ENCODE measurements at places on chromosomes 11 and 22.

DNA sequence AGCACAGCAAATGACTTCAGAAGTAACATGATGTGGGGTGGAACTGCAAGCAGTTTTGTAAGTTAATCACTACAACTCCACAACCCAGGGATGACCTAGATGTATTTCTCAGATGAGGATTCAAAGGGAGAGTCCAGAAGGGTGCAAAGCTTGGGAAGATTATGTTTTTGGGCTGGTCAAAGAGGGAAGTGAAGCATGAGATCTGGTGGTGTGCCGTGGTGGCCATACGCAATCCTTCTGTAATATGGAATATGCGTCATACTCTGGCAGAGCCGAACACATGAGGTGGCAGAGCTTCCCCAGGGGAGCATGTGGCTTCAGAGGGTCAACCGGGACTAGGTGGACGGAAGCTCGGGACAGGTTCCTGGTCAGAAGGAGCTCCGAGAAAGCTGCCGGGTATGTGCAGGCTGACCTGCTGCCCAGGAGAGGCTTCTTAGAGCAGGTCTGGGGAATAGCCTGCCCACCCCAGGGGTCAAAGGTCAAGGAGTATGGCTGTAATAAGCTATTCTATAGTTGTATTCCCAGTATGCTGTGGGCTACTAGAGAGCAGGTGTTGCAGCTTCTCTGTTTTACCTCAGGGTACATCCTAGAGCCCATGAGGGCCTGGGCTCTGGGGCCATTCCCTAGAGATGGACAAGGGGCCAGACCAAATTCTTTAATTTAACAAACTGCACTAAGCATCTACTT lies 70.1 kb upstream of the PHOX2A start:
- no peak for DNase-seq

DNA sequence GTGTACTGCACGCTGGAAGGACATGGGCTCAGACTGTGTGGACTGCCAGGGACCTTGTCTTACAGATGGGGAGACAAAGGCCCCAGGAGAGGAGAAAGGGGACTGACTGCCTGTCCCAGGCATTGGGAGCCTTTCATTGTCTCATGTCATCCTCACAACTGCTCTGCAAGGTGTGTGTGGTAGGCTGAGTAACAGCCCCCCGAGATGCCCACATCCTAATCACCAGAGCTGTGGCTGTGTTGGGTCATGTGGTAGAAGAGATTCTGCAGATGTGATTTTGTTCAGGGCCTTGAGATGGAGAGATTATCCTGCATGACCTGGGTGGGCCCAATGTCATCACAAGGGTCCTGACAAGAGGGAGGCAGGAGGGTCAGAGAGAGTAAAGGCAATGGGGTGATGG lies 39.1 kb downstream of the ARRB1 start:
- DNase-seq, result no peak

DNA sequence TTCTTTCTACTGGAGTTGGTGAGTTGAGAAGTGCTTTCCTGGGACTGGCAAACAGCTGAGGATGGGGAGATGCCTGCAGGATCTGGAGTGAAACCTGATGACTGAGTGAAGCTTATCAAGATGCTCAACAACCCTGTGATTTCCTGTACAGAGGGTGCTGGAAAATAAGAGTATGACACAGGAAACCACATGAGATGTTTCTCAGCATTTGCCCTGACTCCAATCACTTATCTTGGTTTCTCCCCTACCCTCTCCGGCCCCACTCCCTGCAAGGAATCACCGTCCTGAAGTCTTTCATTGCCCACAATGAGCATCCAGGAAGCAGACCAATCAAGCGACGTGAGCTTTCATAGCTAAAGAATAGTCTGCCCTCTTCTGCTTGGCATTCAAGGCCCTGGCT lies at the start of gene MRGPRX2:
TSS of gene MRGPRX2 (minus strand) at position 89 of the 400 bp plus-strand sequence. CDS start 4,315 bp downstream, outside the sequence.
- no peak for DNase-seq

GRCh38 chr22:47435204-47435487 lies 672.7 kb downstream of the TBC1D22A start:
- no peak for DNase-seq

- no peak for DNase-seq
Observed at GRCh38 chr11:47881145-47881544, 33.0 kb upstream of the NUP160 start.

DNA sequence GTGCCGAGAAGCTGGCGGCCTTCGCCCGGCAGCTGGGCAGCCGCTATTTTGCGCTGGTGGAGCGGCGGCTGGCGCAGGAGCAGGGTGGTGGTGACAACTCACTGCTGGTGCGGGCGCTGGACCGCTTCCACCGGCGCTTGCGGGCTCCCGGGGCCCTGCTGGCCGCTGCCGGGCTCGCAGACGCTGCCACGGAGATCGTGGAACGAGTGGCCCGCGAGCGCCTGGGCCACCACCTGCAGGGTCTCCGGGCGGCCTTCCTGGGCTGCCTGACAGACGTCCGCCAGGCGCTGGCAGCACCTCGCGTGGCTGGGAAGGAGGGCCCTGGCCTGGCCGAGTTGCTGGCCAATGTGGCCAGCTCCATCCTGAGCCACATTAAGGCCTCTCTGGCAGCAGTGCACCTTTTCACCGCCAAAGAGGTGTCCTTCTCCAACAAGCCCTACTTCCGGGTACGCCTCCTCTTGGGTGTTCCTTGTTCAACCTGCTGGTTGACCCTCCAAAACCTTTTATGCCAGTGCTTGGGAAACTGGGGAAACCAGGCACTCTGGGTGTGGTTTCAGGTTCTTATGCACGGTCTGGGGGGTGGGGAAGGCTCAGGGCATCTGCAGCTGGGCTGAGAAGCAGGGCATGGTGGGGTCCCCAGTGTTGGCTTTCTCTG lies 3.1 kb upstream of the TM7SF2 start:
- no peak for DNase-seq

DNA sequence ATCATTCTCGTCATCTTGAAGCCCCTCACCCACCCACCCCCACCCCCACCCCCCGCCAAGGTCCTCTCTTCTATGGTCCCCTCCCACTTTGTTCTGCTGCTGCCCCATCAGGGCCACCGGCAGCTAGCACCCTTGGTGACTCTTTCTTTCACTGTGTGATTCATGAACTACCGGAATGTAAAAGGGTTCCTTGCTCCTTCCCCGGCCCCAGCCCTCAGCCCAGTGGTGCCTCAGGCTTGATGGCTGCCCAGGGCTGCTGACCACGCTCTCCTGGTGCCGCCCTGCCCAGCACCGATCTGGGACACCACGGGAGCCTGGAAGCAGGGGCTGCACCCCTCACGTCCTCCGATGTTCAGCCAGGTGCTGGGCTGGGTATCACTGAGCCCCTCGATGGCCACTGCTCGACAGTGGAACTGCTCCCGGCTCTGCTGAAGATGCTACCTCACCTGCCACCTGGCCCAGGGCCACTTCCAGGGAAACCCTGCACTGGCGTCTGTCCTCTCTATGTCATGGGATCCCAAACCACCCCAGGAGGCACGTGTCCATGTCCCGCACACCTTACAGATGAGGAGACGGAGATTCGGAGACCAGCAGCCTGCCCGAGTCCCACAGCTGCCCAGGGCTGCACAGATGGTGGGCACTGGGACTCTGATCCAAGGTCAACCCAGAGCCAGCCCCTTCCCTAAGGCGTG lies 39.7 kb downstream of the IGLL5 start:
- DNase-seq, result no peak

GRCh38 chr11:22344081-22344480 lies 5.9 kb downstream of the SLC17A6 start:
- no peak for DNase-seq

DNA sequence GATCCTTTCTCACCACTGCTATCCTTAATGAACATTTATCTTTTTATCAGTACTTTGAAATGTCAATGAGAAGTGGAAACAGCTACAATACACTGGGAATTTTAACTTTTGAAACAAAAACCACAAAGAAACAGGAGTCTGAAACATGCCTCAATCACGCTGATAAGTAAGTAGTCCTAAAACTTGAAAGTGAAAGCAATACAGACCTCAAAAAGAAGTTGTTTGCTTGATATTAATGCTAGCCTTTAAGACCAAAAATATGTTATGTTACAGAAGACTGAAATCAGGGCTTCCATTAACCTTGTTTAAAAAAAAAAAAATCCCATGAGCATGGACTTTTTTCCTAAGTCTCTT lies 21.3 kb downstream of the PHF21A start:
- DNase-seq, result no peak

DNA sequence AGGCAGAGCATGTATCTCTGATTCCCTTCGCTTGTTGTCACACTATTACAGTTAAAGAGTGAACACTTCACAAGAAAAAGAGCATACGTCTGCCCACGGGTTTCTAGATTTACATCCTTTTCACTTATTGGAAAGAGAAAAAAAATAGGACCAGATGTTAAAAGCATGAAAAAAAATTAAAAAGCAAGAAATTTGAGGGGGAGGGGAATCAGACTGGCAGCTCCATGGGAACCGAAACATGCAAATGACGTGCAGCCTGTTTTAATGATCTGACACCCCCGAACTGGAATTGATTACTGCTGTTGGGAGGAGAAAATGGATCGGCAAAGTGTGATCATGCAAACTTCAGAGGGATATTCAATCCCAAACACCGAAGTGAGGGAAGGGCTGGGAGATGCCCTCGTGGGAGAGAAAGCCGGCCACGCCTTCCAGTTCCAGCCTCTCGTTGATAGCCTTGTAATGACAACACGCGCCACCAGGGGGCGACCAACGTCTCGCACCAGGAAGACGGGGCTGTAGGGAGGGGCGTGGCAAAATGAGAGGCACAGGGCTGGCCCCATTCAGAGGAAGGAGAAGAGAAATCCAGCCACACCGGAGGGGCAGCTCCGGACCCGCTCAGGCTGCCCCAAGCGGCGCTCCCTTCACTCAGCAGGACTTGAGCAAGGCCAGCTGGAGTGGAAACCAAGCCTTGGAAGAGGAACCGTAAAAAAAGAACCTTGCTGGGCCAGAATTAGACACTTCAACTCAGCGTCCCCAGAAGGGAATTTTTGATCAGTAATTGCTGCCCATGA lies 53.8 kb upstream of the SYT13 start:
- DNase-seq, result peak; percentile 76

GRCh38 chr22:50303848-50304527 lies 3.5 kb downstream of the PLXNB2 start:
- DNase-seq, result no peak

Measured in stimulated activated CD8-positive, alpha-beta memory T cell treated with anti-CD3 and anti-CD28 coated beads, Interleukin-7, amount 100 ng/mL, for 1 hour (primary cell).